Astrocyte (in vitro differentiated cells and primary cell): ENCODE measurements at places on chromosomes 16 and 17. TPM values are rescaled to one million over a fixed set of nuclear protein-coding genes. Genes with fewer than 3 reads are reported as not detected.

GRCh38 chr17:63760771-63761539, 12.4 kb downstream of the CCDC47 start:
- H3K4me3 ChIP-seq, result no peak overlapping the region
- no peaks in the 10 kb centered on the region for H3K4me1 ChIP-seq
- peaks cover 60% of the 10 kb centered on the region for H3K36me3 ChIP-seq
- H3K27me3 ChIP-seq, result no peaks in the 10 kb centered on the region
- H3K27ac ChIP-seq, result no peak overlapping the region

- H3K36me3 ChIP-seq, result peaks cover 32% of the 10 kb centered on the region
- no peaks in the 10 kb centered on the region for H3K27me3 ChIP-seq
- no peak overlapping the region for H3K4me3 ChIP-seq
- H3K27ac ChIP-seq, result no peak overlapping the region
- peaks cover 7% of the 10 kb centered on the region for H3K4me1 ChIP-seq
Measured at GRCh38 chr17:58504826-58505351, 9.5 kb downstream of the MTMR4 start.

Gene KIF2B
- total RNA-seq, result not detected in 2 replicates

Gene C1QL1
- total RNA-seq, result not detected in 2 replicates

GRCh38 chr17:79607940-79608623, 2.8 kb downstream of the RBFOX3 start:
- H3K4me3 ChIP-seq, result no peak overlapping the region
- peak; percentile 2 for DNase-seq
- no peaks in the 10 kb centered on the region for H3K36me3 ChIP-seq

Gene KCNH6
- not detected in 2 replicates for total RNA-seq

- H3K4me1 ChIP-seq, result peaks cover 8% of the 10 kb centered on the region
- H3K36me3 ChIP-seq, result no peaks in the 10 kb centered on the region
- H3K4me3 ChIP-seq, result no peak overlapping the region
- DNase-seq, result no peak
- no peak overlapping the region for H3K27ac ChIP-seq
- peaks cover 5% of the 10 kb centered on the region for H3K27me3 ChIP-seq
Measured at GRCh38 chr17:19642373-19642893, 6.1 kb upstream of the ALDH3A2 start.

DNA sequence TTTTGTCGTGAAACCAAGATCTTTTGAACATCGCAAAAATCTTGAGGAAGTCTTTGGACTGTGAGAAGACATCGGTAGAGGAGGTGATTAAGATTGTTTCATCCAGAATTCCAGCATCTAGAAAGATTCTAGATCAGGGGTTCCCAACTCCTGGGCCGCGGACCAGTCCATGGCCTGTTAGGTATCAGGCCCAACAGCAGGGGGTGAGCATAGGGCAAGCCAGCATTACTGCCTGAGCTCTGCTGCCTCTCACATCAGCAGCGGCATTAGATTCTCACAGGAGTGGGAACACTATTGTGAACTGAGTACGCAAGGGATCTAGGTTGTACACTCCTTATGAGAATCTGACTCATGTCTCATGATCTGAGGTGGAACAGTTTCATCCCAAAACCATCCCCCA, 600.6 kb upstream of the CDH11 start:
- H3K4me3 ChIP-seq, result no peak overlapping the region
- H3K36me3 ChIP-seq, result no peaks in the 10 kb centered on the region
- peaks cover 19% of the 10 kb centered on the region for H3K4me1 ChIP-seq
- H3K27me3 ChIP-seq, result no peaks in the 10 kb centered on the region

DNA sequence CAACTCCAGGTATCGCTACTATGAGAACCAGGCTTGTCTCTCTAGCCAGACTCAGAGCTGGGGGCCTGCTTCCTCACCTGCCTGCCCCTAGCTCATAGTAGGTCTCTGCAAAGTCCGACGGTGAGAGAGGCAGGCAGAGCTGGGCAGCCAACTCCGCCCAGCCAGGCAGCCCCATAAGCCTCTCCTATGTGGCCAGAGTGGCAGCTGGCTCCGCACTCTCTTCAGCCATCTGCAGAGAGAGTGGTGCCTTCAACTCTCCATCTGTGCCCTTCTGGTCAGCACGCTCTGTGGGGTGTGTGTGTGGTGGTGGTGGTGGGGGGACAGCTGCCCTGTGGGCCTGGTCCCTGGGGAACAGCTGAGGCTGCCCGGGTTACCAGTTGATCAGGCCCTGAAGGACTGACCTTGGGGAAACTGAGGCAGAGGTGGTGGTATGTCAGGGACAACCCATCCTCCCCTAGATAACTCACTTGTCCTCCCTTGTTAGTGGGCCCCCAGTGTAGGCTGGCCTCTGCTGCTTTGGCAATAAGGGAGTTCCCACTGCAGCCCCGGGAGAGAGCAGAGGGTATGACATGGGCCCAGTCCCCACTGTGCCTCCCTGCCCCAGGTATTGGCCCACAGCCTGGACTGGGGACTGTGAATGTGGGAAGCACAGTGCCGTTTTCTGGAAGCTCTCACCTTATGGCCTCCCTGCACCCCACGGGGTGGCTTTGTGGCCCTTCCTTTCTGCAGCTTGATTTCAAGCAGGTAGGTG, 1.8 kb upstream of the ADGRG1 start:
- no peaks in the 10 kb centered on the region for H3K27me3 ChIP-seq
- no peak overlapping the region for H3K4me3 ChIP-seq
- H3K36me3 ChIP-seq, result no peaks in the 10 kb centered on the region
- no peak overlapping the region for H3K27ac ChIP-seq
- peaks cover 42% of the 10 kb centered on the region for H3K4me1 ChIP-seq

GRCh38 chr16:12971241-12971640, 69.8 kb downstream of the SHISA9 start:
- H3K27ac ChIP-seq, result no peak overlapping the region
- DNase-seq, result peak; percentile 3
- no peak overlapping the region for H3K4me3 ChIP-seq
- H3K36me3 ChIP-seq, result no peaks in the 10 kb centered on the region
- peaks cover 3% of the 10 kb centered on the region for H3K4me1 ChIP-seq

DNA sequence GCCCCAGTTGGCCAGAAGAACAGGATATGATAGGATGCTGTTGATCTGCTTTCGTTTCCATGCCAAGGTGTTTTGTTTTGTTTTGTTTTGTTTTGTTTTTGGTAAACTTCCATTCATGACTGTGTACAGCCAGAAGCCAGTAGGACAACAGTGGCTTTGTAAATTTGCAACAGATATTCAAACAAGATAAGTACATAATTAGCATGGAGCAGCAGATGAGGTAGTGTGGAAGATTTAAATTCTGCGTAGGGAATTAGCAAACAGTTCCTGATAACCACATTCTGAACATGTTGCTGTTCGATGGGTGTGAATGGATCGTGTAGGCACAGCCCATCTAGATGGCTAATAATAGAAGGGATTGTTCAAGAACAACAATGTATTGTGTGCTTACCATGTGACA, 1080.1 kb upstream of the RBFOX1 start:
- no peaks in the 10 kb centered on the region for H3K36me3 ChIP-seq
- H3K4me3 ChIP-seq, result no peak overlapping the region
- no peaks in the 10 kb centered on the region for H3K4me1 ChIP-seq
- no peaks in the 10 kb centered on the region for H3K27me3 ChIP-seq

Gene PYY
- total RNA-seq, result not detected in 2 replicates

- no peak for DNase-seq
- H3K4me1 ChIP-seq, result no peaks in the 10 kb centered on the region
- no peak overlapping the region for H3K27ac ChIP-seq
Measured at GRCh38 chr17:6352016-6352415, 82.9 kb downstream of the AIPL1 start.

GRCh38 chr17:42521666-42522262, 14.3 kb upstream of the NAGLU start:
- H3K4me3 ChIP-seq, result no peak overlapping the region
- no peak for DNase-seq
- H3K27ac ChIP-seq, result peak overlapping the region; percentile 100
- no peaks in the 10 kb centered on the region for H3K27me3 ChIP-seq
- H3K4me1 ChIP-seq, result peaks cover 73% of the 10 kb centered on the region

DNA sequence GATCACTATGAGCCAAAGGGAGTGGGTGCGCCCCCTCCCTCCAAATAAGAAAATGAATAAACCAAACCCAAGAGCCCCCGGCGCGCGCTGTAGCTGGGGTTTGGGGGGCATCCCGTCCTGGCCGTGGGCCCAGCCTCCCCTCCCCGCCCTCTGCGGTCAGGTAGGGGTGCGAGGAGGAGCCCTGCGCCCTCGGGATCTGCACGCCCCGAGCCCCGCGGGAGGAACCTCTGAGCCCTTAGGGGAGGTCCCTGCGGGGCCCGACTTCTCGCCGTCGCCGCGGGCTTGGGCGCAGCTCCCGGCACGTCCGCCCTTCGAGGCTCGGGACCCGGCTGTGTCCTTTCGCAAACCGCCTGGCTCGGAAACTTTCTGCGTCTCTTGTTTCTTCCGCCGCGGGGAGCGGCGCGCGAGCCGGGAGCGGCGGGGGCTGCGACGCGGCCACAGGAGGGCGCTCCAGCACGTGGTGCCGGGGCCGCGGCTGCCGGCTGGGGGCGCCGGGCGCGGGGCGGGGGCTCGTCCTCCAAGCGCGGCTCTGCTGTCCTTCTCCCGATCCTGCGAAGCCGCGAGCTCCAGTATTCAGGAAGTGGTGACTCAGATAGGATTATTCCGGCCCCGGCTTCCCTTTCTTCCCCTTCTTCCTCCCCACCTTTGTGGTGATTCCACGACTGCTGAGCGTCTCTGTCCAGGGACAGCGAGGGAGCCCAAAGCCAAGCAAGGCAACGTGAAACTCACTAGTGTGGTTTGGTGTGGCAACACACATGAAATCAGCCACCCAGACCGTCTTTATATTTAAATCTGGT, 1.6 kb downstream of the PITPNC1 start:
- peak overlapping the region; percentile 85 for H3K27ac ChIP-seq
- H3K4me3 ChIP-seq, result peak overlapping the region; percentile 87
- H3K27me3 ChIP-seq, result no peaks in the 10 kb centered on the region

DNA sequence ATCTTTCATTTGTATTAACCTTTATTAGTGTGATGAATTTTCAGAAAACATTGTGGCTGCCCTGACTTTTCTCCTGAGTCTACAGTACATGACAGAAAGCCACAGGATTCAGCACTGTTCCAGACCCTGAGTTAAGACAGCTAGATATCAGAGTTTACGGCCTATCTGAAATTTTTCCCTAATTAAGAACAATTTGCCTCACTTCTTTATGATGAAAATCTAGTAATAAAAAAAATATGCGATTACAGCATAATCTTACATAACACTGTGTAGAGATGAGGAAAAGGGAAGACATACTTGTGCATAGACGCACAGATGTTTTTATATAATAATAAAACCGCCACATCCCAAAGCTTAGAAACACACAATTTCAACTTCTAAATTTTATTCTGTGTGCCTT, 7.3 kb downstream of the SPOP start:
- H3K27ac ChIP-seq, result no peak overlapping the region
- no peaks in the 10 kb centered on the region for H3K4me1 ChIP-seq
- H3K27me3 ChIP-seq, result no peaks in the 10 kb centered on the region
- no peak overlapping the region for H3K4me3 ChIP-seq

Gene SEPTIN12
- total RNA-seq, result 4.4 and 5.9 TPM in 2 replicates

Gene CCL4L2
- 48.9 TPM in 2 replicates for total RNA-seq

Gene MAF
- total RNA-seq, result 19.3 and 21.8 TPM in 2 replicates

GRCh38 chr17:79948406-79948944, 87.2 kb downstream of the TBC1D16 start:
- no peak for DNase-seq
- no peak overlapping the region for H3K27ac ChIP-seq
- H3K4me1 ChIP-seq, result peaks cover 54% of the 10 kb centered on the region
- H3K36me3 ChIP-seq, result no peaks in the 10 kb centered on the region

GRCh38 chr16:85417156-85417860, 195.8 kb upstream of the GSE1 start:
- no peaks in the 10 kb centered on the region for H3K27me3 ChIP-seq
- H3K36me3 ChIP-seq, result no peaks in the 10 kb centered on the region
- no peaks in the 10 kb centered on the region for H3K4me1 ChIP-seq
- H3K27ac ChIP-seq, result no peak overlapping the region

DNA sequence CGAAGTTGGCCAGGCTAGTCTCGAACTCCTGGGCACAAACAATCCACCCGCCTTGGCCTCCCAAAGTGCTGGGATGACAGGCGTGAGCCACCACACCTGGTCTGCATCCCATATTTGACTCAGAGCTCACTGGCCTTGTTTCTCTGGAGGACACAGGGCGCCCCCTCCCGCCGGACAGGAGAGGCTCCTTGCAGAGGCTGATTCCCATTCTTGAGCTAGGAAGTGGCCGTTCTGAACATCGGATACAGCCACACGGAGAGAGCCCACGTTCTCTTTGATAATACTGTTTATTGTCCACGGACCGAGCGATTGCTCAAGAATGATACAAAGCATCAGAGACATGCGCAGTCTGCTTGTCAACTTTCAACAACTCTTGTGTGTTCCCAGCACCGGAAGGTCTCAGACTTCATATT, 12.1 kb upstream of the USP36 start:
- H3K4me1 ChIP-seq, result no peaks in the 10 kb centered on the region
- peaks cover 36% of the 10 kb centered on the region for H3K36me3 ChIP-seq
- DNase-seq, result no peak
- no peak overlapping the region for H3K27ac ChIP-seq
- H3K27me3 ChIP-seq, result no peaks in the 10 kb centered on the region

- H3K36me3 ChIP-seq, result no peaks in the 10 kb centered on the region
- DNase-seq, result no peak
- H3K4me3 ChIP-seq, result no peak overlapping the region
- no peaks in the 10 kb centered on the region for H3K27me3 ChIP-seq
- no peak overlapping the region for H3K27ac ChIP-seq
Measured at GRCh38 chr16:2016407-2016922, 3.1 kb upstream of the NPW start.

Gene UMOD
- total RNA-seq, result not detected in 2 replicates

- no peaks in the 10 kb centered on the region for H3K36me3 ChIP-seq
- DNase-seq, result no peak
- H3K27me3 ChIP-seq, result no peaks in the 10 kb centered on the region
- no peaks in the 10 kb centered on the region for H3K4me1 ChIP-seq
Measured at GRCh38 chr17:77503293-77503655, 362.5 kb downstream of the SEC14L1 start.

Gene STH
- not detected in 2 replicates for total RNA-seq

Gene DYNLRB2
- total RNA-seq, result not detected in 2 replicates

DNA sequence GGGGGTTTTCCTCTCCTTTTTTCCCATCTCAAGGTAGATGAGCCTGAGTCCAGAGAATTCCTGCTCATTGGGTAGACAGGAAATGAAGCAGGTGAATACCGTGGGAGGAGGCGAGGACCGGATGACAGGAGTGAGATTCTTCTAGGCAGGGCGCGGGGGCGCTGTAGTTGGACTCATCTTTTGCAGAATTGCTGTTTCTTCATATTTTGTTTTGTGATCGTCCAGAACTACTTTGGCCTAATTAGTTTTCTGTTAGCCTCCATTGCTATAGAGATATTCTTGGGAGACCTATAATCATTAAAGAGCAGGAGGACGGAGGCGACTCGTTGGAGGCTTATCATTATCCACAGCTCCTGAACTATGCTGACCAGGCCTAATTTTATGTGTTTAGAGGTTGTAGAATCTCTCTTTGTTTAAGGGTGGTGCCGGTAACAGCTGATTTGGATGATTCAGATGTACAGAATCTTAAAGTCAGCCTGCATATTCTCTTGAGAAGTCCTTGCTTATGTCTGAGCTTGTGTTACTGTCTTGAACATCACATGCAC, 650 bp downstream of the ATP6V0A1 start:
- no peaks in the 10 kb centered on the region for H3K27me3 ChIP-seq
- no peaks in the 10 kb centered on the region for H3K36me3 ChIP-seq
- DNase-seq, result peak; percentile 64
- H3K27ac ChIP-seq, result peak overlapping the region; percentile 81
